Stimulated activated naive B cell treated with anti-CD40 and anti-IgM and Interleukin-4, amounts not matched to agents 10 μg/mL and 1 μg/mL and 100 μg/mL, for 72 hours (primary cell): ENCODE measurements at places on chromosomes 5 and 9.
A peak's percentile ranks its signal among the peaks of the same experiment; 100 is the strongest.

DNA sequence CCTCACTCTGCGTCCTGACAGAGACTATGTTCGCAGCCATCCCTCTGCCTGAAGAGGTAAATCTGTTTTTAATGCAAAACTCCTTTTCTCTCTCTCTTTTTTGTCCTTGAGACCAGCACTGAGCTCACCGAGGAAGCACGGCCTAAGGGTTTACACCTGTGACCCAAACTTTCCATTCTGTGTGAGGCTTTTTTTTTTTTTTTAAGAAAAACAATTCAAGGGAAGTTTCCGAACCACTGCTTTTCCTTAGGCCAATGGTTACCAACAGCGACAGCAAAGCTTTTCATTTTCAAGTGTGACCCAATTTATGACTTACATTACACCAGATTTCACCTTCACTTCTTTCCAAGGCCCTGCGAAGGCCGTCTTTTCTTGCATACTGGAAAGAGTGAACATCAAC lies 205.9 kb downstream of the EFNA5 start:
- H3K27ac ChIP-seq, result no peak overlapping the region
- H3K36me3 ChIP-seq, result no peaks in the 10 kb centered on the region
- H3K4me3 ChIP-seq, result no peak overlapping the region

DNA sequence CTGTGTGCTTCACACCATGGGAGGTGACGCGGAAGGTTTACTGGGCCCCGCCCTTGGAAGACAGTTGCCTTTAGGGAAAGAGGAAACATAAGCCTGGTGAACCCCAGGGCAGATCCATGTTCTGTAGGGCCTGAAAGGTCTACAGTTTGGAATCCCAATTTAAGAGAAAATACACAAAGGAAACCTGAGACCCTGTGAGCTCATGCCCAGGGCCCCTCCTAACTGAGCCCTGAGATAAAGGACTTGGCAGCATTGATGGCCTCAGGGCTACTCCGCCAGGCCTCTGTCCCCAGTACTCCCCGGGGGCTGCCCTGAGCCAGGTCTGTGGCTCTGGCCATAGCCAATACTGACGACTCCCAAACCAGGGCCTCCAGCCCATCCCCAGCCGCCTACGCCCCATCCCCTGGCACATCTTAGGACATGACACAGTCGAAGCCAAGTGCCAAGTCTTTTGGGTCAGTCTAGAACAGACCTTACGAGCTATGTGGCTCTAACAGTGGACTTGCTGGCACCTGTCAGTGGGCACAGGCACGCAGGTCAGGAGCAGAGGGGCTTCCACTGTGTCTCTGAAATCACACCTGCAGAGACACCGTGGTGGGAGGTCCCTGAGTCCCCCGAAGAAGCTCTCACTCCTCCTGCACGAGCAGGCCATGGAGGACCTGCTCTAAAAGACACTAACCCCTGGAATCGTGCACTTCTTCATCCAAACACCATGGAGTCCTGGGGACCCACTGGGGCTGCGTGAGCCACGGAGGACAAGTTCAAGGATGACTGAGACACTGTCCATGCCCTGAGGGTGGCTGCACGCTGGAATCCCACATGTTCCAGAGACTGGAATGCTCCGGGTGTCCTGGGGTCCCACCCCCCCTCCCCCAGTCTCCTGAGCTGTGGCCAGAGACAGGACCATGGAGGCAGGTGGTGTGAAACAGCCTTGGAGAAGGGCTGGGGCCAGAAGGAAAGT lies 40.3 kb upstream of the BARHL1 start:
- DNase-seq, result no peak
- peaks cover 9% of the 10 kb centered on the region for H3K4me1 ChIP-seq
- H3K27ac ChIP-seq, result no peak overlapping the region
- H3K27me3 ChIP-seq, result peaks cover 45% of the 10 kb centered on the region
- H3K4me3 ChIP-seq, result no peak overlapping the region

DNA sequence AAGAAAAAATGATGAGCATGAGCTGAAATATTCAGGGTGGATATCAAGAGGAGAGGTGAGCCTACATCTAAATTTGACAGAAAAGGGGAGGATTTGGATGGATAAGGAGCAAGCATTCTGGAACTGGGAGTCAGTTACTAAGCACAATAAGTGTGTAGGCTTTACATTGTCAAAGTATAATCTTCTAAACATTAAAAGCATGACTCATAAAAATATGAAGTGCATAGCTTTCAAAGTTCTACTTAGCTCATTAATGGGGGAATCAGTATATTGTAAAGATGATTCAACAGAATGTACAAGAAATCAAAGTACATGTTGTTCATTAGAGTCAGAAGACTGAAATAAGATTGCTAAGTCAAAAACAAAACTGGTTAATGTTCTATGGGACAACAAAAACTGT lies 248.0 kb upstream of the GAS1 start:
- H3K27ac ChIP-seq, result no peak overlapping the region
- no peak for DNase-seq
- no peaks in the 10 kb centered on the region for H3K36me3 ChIP-seq
- H3K27me3 ChIP-seq, result no peaks in the 10 kb centered on the region
- H3K4me1 ChIP-seq, result no peaks in the 10 kb centered on the region

DNA sequence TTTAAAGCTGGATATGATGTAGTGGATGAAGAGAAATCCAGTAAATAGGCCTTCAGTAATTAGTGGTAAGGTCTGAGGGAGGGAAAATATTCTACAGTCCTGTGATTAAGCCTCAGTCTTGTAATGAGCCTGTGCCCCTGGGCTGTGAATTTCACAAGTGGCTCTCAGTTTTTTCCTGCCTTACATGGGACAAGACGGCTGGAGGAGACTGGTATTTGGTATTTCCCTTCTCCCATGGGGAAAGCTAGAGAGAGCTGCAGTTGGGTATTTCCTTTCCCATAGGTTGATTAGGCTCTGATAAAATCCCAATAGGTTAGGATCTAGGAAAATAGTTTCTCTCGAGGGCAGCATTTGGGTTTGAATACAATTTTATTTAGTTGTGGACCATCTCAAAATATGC lies 62.2 kb upstream of the GNA14 start:
- DNase-seq, result no peak
- H3K4me3 ChIP-seq, result no peak overlapping the region
- H3K4me1 ChIP-seq, result peaks cover 11% of the 10 kb centered on the region
- peaks cover 6% of the 10 kb centered on the region for H3K36me3 ChIP-seq

- DNase-seq, result no peak
- no peak overlapping the region for H3K27ac ChIP-seq
- H3K4me1 ChIP-seq, result peaks cover 4% of the 10 kb centered on the region
- no peaks in the 10 kb centered on the region for H3K27me3 ChIP-seq
These were observed 15.9 kb downstream of the RHOBTB3 start for GRCh38 chr5:95746722-95747679.

DNA sequence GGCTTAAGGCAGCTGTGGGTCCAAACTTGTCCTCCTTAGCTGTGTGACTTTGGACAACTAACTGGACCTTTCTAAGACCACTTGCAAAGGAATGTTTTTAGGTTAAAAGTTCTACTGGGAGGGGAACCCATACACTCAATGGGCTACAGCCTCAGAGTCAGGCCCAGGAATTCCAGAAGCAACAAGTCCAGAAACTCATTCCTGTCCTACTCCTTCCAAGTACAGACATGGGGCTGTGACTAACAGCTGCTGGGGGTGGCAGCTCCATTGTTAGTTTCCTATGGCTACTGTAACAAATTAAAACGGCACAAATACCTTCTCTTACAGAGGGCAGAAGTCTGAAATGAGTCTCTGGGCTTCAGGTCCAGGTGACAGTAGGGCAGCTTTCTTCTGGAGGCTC lies 12.4 kb upstream of the AKNA start:
- no peak for DNase-seq
- no peaks in the 10 kb centered on the region for H3K27me3 ChIP-seq

GRCh38 chr5:172370237-172370640 lies 84.1 kb downstream of the SH3PXD2B start:
- no peak for DNase-seq
- H3K27me3 ChIP-seq, result no peaks in the 10 kb centered on the region
- H3K4me1 ChIP-seq, result no peaks in the 10 kb centered on the region
- no peaks in the 10 kb centered on the region for H3K36me3 ChIP-seq
- H3K27ac ChIP-seq, result no peak overlapping the region

DNA sequence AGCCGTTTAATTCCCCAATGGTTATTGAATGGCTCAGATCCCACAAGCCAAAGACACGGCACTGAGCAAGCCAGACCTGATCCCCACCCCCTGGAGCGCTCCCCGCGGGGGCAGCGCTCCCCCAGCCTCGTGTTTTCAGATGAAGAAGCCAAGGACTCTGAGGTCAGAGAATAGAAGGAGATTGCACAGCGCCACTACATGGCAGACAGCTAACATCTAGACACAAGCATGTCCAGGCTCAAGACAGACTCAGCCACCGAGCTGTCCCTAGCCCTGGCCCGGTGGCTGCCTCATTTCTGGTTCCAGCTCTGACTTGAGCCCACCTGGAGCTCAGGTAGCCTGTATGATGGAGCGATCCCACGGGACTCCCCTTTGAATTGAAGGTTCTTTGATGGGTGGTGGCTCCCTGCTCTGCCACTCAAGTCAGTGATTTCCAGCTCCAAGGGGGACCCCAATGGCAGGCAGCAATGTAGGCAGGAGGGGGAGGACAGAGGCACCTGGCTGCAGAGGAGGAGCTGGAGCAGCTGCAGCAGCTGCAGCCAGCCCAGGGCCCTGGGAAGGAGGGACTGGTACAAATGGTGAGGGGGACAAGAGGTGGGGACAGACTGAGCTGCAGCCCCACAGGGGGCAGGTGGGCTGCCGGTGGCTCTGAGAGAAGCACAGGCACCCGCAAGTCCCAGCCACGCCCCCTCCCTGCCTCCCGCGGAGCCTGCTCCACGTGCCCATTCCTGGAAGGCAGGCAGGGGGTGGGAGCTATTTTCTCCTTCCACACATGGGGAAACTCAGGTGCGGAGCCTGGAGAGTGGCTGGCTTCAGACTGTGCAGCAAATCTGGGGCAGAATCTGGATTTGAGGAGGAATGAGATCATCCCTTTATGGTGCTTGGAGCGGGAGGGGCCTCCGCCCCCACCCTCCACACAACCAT lies 40.2 kb downstream of the NTNG2 start:
- H3K4me1 ChIP-seq, result no peaks in the 10 kb centered on the region
- H3K36me3 ChIP-seq, result no peaks in the 10 kb centered on the region
- no peak for DNase-seq
- peaks cover 46% of the 10 kb centered on the region for H3K27me3 ChIP-seq

GRCh38 chr5:103562453-103563157 lies at the start of gene NUDT12:
NUDT12 (minus strand) TSS chr5:103562789; CDS start chr5:103560248, 2,541 bp downstream.
- peak within 1 kb of the TSS; percentile 89 for H3K27ac ChIP-seq
- peaks cover 3% of the 10 kb centered on the region for H3K36me3 ChIP-seq
- DNase-seq, result peak; percentile 74
- peaks cover 6% of the 10 kb centered on the region for H3K4me1 ChIP-seq
- peaks cover 6% of the 10 kb centered on the region for H3K27me3 ChIP-seq

DNA sequence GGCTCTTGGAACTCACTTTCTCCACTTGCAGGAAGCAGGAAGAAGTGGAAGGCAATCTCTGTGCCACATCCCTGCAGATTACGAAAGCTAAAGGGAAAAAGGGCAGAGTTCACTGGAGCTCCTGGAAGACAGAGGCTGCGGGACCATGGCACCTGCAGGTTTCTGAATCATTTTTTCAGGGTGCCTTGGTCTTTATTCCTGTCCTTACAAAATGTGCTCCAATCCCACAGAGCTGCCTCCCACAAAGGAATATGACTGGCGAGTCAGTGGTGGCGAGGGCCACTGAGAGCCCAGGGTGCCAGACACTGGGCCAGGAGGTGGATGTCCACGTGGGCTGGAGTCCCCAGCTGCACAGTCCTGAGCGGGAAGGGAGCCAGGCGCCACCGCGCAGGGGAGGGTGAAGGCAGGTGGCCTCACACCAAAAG lies 183.0 kb downstream of the FANCC start:
- no peak for DNase-seq
- H3K27ac ChIP-seq, result no peak overlapping the region
- H3K27me3 ChIP-seq, result peaks cover 7% of the 10 kb centered on the region
- H3K4me3 ChIP-seq, result no peak overlapping the region

- H3K27me3 ChIP-seq, result no peaks in the 10 kb centered on the region
- no peak overlapping the region for H3K27ac ChIP-seq
- no peak for DNase-seq
- H3K4me3 ChIP-seq, result no peak overlapping the region
These were observed 41.4 kb downstream of the DUSP1 start for GRCh38 chr5:172729588-172729987.

GRCh38 chr9:2839040-2839439 lies 4.9 kb downstream of the PUM3 start:
- DNase-seq, result no peak
- H3K4me1 ChIP-seq, result peaks cover 17% of the 10 kb centered on the region
- peaks cover 35% of the 10 kb centered on the region for H3K36me3 ChIP-seq
- H3K4me3 ChIP-seq, result no peak overlapping the region
- no peaks in the 10 kb centered on the region for H3K27me3 ChIP-seq

DNA sequence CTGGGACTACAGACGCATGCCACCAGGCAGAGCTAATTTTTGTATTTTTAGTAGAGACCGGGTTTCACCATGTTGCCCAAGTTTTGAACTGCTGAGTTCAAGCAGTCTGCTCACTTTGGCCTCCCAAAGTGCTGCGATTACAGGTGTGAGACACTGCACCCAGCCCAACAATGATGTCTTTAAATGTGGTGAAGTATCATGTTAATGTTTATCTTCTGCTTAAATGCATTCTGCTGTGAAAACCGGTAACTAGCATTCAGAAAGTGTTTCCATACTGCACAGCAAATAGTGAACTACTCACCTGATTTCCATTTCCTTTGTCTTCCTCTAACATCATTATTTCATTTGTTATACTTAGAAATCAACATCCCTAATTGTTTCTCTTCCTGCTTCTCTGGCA lies 264.0 kb upstream of the ITGA1 start:
- H3K4me1 ChIP-seq, result no peaks in the 10 kb centered on the region
- no peaks in the 10 kb centered on the region for H3K27me3 ChIP-seq
- no peaks in the 10 kb centered on the region for H3K36me3 ChIP-seq
- H3K27ac ChIP-seq, result no peak overlapping the region
- no peak for DNase-seq
- H3K4me3 ChIP-seq, result no peak overlapping the region

DNA sequence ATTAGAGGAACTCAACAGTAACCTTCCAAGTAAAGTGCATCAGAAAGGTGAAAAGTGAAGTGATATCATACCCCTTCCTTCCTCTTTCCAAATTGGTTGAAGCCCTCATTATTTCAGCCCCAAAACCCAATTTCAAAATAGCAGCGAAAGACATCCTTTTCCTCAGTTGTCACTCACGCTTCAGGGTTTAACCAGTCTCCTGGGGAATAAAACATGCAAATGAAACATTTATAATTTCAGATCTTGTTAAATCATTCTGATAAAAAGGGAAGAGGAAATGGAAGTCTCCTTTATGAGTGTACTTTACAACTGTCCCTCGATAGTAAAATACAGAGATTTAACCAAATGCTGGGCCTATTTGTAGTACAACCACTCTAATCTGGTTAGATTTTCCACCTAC lies 22.5 kb downstream of the TRPM6 start:
- H3K27ac ChIP-seq, result no peak overlapping the region
- peak; percentile 16 for DNase-seq
- no peaks in the 10 kb centered on the region for H3K36me3 ChIP-seq
- peaks cover 15% of the 10 kb centered on the region for H3K4me1 ChIP-seq
- H3K27me3 ChIP-seq, result peaks cover 5% of the 10 kb centered on the region

GRCh38 chr9:115786321-115786720 lies 367.3 kb upstream of the PAPPA start:
- H3K27ac ChIP-seq, result no peak overlapping the region
- no peaks in the 10 kb centered on the region for H3K27me3 ChIP-seq
- H3K4me3 ChIP-seq, result no peak overlapping the region
- no peak for DNase-seq
